ENCODE measurements at places on chromosomes 1 and 21.

DNA sequence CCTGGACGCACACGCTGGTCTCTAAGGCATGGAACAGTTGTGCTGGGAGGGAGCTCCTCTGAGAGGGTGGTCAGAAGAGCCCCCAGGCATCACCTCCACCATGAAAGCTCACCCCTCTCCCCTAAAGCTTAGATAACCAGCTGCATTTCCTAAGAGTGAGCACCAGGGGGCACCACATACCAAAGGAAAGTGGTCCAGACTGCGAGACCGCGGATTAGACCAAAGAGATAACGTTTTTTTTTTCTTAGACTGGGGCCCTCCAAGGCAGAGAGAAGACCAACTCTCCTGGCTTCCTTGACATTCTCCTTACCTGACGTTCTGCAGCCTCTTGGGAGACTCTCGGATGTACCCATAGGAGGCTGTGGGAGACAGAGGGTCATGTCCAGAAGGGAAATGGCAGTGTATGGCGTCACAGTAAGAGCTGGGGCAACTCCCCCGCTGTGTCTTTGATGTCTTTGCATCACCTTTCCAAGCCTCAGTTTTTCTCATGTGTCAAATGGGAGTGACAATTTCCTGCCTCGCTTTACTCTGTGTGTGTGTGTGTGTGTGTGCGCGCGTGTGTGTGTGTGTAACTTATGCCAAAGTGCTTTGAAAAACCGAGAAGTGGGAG is 12.3 kb upstream of the IFNLR1 start:
- DNase-seq = peak; percentile 17

DNA sequence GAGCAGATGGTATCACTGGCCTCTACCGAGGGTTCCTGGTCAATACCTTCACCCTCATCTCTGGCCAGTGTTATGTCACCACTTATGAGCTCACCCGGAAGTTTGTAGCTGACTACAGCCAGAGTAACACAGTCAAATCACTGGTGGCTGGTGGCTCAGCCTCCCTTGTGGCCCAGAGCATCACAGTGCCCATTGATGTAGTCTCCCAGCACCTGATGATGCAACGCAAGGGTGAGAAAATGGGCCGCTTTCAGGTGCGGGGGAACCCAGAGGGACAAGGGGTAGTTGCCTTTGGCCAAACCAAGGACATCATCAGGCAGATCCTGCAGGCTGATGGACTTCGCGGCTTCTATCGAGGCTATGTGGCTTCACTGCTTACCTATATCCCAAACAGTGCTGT is 6.1 kb downstream of the SLC25A44 start:
- DNase-seq = no peak

GRCh38 chr21:44405948-44406872 is 49.1 kb upstream of the LRRC3 start:
- DNase-seq = no peak

DNA sequence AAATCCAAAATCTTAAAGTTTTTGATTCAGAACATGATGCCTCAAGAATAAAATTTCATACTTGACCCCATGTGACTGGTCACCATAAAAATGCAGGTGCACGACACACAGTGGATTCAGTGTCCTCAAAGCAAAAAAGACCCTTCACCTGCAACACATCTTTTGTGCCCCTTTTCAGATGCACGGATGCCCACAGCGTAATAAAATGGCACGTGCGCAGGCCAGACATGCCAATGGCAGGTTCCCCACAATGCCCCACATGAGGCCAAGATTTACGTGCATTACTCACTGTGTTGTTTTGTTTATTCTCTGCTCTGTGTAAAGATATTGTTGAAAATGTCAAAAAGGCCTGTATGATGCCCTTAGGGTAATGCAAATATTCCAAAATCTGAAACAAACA is 9.3 kb downstream of the KCNA10 start:
- DNase-seq = no peak

DNA sequence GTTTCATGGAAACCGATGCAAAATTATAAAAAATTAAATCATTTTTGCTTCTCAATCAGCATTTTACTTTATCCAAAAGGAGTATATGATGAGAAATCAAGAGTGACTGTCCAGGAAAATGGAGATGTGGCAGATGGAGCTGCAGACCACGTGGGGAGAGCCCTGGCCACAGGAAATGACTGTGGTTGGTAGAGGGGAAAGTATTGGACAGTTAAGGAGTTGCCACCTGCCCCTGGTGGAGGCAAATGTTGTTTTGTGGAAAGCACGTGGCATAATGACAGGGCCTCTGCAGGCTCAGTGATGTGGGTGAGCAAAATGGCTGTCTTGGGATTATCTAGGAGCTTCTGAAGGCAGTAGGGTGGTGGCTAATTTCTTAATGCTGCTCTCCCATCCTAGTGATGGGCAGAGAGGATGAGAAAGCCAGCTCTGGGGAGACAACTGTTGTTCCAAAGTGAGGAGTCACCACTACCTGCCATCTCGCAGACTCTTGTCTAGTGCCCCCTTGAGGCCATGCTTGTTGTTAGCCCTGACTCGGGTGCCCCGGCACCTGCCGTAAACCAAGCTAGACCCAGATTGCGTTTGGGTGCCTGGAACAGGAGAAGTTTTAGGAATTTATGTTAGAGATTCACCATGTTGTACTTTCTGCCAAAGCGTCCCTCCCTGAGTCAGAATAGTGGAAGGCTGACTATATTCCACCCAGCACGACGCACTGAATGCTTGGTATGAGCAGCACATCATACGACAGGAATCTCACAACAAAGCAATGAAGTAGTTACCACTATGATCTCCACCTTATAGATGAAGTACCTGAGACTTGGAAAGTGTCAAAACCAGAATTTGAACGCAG is 144.0 kb downstream of the ROR1 start:
- DNase-seq = no peak

DNA sequence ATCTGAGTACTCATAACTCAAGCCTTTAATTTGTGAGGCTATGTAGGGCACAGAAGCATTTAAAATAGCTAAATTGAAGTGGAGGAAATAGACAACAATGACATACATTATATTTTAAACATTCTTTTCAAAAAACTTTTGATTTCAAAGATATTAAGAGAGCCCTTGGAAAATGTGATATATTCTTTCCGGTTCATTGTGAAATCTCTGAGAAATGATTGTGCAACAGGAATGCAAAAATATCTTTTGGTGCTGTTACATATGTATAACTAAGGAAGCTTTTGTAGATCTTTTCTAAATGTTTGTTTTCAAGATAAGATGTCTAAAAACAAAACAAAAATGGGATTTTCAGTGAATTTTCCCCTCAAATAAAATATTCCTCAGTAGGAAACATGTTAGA is 185.2 kb downstream of the LEPR start:
- DNase-seq = no peak

DNA sequence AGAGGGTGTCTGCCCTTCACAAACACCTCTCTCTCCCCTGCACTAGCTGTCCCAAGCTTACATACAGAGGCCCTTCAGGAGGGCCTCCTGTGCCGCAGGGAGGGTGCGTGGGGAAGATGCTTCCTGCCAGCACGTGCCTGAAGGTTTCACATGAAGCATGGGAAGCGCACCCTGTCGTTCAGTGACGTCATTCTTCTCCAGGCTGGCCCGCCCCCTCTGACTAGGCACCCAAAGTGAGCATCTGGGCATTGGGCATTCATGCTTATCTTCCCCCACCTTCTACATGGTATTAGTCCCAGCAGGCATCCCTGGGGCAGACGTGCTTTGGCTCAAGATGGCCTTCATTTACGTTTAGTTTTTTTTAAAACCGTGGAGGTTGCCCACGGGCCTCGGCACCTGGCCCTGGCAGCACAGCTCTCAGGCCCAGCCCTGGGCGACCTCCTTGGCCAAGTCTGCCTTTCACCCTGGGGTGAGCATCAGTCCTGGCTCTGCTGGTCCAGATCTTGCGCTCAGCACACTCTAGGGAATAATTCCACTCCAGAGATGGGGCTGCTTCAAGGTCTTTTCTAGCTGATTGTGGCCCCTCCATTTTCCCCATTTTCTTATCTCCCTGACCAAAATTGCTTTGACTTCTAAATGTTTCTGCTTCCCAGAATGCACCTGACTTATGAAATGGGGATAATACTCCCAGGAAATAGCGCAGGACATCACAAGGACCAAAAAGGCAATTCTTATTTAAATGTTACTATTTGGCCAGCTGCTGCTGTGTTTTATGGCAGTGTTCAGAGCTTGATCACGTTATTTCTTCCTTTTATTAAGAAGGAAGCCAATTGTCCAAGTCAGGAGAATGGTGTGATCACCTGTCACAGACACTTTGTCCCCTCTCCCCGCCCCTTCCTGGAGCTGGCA is 6.1 kb downstream of the NPPA start:
- no peak for DNase-seq

DNA sequence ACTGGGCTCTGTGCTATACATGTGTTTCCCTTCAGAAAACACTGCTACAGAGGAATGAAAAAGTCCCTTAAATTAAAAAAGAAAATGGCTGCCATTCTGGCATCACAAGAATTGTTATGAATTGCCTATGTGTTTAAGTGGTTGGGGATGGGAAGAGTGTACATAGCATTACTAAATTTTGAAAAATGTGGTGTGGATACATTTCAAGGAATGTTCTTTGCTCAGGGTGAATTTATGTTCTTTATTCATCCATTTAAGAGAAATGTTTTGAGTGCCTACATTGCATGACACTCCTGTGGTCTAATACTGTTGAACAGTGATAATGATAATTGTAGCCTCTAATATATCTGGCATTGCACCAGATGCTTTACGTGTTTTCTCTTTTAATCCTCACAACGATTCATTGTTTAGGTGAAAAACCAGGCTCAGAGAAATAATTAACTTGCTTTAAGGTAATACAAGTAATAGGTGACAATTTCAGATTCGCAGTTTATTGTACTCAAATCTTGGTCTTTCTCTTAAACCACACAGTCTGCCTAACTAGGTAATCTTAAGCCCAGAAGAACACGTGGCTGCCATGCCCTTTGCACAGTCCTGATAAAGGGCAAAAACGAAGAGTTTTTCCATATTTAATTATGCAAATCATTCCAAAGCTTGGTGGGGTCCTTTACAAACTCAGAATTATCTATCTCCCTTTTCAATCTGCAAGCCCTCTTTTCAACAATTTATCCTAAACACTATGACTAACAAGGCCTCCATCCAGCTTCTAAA is 31.5 kb downstream of the DPT start:
- DNase-seq = no peak

DNA sequence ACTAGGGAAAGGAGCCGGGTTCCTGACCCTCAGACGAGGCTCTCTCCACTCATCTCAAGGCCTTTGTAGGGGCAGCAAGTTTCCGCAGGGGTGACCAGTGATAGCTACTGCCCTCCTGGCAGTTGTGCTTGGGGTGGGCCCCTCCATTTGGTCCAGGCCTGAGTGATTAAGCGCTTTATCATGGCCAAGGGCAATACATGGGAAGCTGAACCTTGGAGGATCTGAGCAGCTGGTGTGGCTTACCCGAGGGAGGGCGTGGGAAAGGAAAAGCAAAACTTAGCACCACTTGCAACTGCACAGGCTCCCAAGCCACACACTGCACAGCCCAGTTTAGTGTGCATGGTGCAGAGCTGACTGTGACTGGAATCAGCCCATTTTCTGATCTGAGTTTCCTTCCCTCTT is 47.8 kb downstream of the GADD45A start:
- DNase-seq = no peak

DNA sequence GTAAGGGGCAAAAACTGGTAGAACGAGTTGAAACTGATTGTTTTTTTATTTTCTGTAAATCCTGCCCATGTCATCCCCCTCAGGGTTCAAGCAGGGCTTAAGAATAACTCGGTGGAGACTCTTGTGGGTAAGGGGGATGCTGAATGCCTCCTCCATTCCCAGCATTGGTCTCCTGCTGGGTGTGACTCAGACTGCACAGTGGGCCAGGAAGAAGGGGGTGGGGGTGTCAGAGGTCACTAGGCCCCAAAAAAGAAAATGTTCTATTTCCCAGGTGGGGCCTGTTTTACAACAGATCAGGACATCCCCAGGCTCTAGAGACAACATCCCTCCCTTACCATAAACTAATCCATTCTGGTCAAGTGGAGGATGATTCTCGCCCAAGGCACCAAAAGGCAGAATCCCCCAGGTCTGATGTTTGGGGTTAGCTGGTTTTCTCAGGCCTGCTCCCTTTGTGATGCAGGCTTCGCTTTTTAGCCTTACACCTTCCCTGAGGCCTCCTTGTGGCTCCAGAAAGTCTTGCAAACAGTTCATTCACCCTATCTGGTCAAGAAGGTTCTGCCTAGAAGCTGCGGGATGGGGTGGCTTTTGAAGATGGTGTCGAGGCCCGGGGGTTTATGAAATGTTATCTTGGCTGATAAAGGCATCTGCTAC is 10.7 kb upstream of the GRHL3 start:
- no peak for DNase-seq

GRCh38 chr1:230303069-230303468 is 123.1 kb downstream of the PGBD5 start:
- DNase-seq = no peak

GRCh38 chr1:37905727-37906126 is 41.1 kb downstream of the INPP5B start:
- no peak for DNase-seq

DNA sequence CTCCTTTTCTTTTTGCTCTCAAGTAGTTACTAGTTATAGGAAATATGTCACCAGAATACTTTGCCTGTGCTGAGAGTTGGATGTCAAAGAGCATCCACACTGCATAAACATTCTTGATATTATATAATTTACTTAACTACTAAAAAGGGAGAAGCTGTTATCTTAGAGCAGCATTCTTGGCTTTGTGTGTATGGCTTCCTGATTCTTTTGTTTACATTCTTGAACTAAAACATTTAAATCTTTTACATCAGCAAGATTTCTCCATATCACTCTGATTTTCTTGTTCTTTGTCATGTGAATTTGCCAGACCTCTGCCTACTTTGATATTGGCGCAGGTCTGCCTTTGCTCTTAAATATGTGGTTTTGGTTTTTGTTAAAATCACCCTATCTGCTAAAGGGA is 48.8 kb downstream of the SUCO start:
- DNase-seq = no peak

- no peak for DNase-seq
These were observed 169.1 kb upstream of the EDN2 start for GRCh38 chr1:41653574-41653973.

- DNase-seq = no peak
These were observed 7.5 kb upstream of the LAPTM5 start for GRCh38 chr1:30764939-30765555.

DNA sequence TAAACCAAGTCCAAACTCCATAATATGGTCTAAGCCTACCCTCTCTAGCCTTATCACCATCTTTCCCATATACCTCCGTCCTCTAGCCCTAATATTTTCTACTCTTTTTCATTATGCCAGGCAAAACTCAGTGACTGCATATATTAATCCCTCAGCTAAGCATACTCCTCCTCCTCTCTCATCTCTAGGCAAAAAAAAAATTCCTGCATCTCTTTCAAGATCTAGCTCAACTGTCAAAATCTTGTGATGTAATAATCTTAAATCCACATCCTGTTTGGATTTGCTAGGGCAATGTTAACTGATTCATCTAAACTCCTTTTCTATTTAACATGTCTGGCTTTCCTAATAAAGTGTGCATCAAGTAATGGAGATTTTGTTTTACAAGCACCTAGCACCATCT is 20.4 kb downstream of the PRPF38A start:
- DNase-seq = no peak

GRCh38 chr1:204567071-204567470 is 50.9 kb downstream of the MDM4 start:
- DNase-seq = no peak

GRCh38 chr1:183630748-183631147 is 4.8 kb downstream of the ARPC5 start:
- no peak for DNase-seq

- no peak for DNase-seq
These were observed 20.2 kb downstream of the BTG2 start for GRCh38 chr1:203325418-203326091.
